ENCODE measurements at places on chromosomes 3 and 15.

DNA sequence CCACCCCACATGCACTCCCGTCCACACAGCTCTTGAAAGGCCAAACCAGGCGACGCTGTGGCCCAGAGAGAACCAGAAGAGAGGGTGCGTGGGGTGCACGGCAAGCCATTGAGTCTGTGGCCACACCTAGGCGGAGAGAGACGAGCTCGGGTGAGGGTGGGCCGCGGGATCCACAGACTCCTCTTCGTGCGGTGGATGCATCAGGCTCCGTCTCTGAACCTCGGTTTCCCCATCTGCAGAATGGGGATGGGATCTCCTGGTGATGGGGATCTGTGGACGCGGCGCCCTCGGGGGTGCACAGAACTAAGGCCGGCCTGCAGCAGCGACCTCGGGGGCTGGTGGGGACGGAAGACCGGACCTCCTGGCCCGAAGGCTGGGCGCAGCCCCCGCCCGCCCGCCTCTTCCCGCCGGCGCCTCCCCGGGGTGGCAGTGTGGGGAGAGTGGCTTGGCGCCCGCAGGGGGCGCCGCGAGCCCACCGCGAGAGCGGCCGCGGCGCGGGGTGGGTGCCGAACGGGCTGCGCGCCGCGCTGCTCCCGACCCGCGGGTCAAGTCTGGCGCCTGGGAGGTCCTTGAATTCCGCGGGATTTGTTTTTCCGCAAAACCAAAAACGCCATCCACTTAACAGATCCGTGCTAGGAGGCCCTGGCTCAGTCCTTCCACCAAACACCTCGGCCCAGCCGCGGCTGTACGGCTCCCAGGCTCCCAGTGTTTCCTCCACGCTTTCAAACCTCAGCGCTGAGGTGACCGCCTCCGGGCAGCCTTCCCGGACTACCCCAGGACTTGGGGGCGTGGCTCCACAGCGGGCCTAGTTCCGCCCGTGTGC is 13.2 kb upstream of the ADPGK start:
- no peak for DNase-seq

- no peak for DNase-seq
These were observed 103.8 kb upstream of the IL12A start for GRCh38 chr3:159884661-159885402.

DNA sequence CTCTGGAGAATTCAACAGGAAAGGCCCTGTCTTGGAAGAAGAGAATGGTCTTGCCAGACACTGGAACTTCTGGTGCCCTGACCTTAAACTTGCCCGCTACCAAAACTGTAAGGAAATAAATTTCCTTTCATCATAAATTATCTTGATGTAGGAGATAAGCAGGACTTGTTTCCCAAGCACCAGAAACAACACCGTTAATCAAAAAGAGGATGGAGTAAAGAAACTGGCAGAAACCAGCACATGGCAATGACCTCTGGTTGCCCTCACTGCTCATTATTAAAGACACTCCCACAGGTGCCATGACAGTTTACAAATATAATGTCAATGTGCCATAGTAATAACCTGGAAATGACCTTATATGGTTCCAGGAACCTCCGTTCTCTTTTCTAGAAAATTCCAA is 426.1 kb downstream of the EDEM1 start:
- DNase-seq: no peak

DNA sequence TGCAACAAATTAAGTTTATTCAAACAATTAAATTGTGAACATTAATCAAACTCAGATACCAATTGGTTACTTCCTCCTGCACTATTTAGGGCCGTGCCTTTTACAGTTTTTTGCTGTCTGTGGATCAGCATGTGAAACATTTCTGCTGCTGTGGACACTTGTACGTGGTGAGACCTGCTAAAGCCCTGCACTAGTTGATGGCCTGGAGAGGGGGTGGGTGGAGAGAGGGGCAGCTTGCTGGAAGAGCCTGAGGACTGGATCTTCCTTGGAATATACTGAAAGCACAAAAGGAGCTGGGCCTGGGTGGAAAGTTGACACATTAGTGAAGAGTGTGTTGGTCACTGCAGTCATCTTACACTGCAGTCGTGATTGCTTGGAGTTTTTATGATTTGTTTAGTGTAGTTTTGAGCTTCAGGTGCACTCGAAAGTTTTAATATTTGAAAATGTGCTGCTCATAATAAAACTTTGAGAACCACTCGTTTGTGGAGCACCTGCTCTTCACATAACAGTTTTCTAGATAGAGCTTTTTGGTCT is 11.4 kb downstream of the PLCL2 start:
- no peak for DNase-seq

DNA sequence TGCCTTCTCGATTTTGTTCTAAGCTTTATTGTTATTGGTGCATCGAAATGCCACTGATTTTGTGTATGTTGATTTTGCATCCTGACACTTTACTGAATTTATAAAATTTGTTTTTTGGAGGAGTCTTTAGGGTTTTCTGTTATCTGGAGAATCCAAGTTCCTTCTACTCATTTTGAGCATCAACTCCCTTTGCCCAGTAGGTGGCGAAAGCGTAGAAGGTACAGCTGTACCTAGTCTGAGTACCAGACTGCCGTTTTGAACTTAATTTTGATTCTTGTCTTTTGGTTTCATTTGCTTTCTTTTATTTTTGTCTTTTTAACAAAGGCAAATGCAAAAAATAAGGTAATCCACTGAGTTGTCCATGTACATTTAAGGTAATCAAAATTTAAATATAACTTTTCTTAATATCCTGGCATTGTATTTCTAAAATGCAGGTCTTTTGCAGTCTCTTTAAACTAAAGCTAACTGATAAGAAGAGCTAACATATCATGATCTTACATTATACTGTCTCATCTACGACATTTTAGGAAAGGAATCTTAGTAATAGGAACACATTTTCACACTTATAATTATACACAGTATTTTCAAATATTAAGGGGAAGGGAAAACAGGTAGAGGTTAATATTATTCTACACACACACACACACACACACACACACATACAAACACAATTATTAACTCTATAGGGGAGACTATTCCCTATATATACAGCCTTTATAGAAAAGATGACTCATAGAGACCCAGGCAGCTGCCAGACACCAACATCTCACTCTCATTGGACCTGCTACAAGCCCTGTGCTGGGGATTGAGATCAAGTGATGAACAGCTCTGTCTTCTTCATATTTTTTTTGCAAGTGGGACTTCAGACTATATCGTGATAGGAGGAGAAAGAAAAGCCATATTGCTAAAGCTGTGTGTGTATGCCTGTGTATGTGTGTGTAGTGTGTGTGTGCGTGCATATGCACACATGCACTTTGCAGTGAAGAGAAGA is 71.8 kb downstream of the SYNPR start:
- DNase-seq: no peak

GRCh38 chr3:125142420-125142778 is 70.1 kb downstream of the SLC12A8 start:
- no peak for DNase-seq

GRCh38 chr3:106261915-106262683 is 393.3 kb upstream of the CBLB start:
- no peak for DNase-seq

- no peak for DNase-seq
These were observed 89.1 kb upstream of the PHLDB2 start for GRCh38 chr3:111769992-111770352.

- DNase-seq: no peak
These were observed 379.7 kb upstream of the CNTN6 start for GRCh38 chr3:713006-713621.

- no peak for DNase-seq
These were observed 32.1 kb upstream of the EBLN2 start for GRCh38 chr3:73029321-73029796.

GRCh38 chr3:101803939-101804338 is 24.9 kb downstream of the NXPE3 start:
- DNase-seq: no peak

- DNase-seq: no peak
These were observed 44.7 kb upstream of the SELENOK start for GRCh38 chr3:53936347-53936746.

GRCh38 chr3:112963683-112964082 is 11.2 kb downstream of the CD200R1 start:
- DNase-seq: no peak

GRCh38 chr15:42087926-42088800 is 6.2 kb downstream of the PLA2G4D start:
- DNase-seq: no peak

DNA sequence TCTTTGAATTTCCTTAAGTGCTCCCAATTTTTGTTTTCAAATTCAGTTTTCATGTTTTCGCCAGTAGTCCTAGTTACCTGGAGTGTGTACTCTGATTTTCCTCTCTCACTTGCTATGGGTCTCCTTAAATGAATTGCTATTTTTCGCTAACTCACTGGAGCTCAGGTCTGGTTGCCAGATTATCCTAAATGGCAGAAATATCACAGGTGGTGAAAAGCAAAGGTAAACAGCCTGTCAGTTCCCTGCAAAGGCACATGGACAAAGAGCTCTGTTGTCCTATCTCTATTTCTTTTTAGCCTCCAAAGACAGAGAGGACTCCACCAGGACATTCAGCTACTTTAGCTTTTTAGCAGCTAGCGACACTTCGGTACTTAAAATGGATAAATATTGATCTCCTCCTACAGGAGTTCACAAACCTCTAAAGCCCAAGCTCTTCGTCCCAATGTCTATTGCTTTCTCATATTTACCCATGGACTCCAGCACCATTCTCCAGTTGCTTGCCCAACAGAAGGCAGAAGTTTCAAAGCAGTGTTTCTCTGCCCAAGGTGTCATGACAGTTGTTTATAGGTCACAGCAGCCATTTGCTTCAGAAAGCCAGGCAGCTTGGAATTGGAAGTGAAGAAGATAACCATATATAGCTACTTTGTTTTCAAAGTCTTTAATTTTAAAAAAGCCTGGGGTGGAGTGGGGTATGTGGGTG is 12.3 kb downstream of the ZBTB20 start:
- no peak for DNase-seq

- no peak for DNase-seq
These were observed 46.0 kb downstream of the GALK2 start for GRCh38 chr15:49215768-49216739.

GRCh38 chr15:66369773-66370651 is 13.5 kb upstream of the TIPIN start:
- DNase-seq: no peak

DNA sequence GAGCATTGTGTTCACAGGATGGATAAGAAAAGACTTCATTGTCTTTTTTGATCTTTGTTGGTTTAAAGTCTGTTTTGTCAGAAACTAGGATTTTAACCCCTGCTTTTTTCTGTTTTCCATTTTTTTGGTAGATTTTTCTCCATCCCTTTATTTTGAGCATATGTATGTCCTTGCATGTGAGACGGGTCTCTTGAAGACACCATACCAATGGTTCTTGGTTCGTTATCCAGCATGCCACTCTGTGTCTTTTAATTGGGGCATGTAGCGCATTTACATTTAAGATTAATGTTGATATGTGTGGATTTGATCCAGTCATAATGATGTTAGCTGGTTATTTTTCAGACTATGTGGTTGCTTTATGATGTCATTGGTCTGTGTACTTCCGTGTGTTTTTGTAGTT is 687.0 kb downstream of the NAALADL2 start:
- DNase-seq: no peak

- DNase-seq: no peak
These were observed 321.2 kb downstream of the ZNF621 start for GRCh38 chr3:40845916-40846315.

DNA sequence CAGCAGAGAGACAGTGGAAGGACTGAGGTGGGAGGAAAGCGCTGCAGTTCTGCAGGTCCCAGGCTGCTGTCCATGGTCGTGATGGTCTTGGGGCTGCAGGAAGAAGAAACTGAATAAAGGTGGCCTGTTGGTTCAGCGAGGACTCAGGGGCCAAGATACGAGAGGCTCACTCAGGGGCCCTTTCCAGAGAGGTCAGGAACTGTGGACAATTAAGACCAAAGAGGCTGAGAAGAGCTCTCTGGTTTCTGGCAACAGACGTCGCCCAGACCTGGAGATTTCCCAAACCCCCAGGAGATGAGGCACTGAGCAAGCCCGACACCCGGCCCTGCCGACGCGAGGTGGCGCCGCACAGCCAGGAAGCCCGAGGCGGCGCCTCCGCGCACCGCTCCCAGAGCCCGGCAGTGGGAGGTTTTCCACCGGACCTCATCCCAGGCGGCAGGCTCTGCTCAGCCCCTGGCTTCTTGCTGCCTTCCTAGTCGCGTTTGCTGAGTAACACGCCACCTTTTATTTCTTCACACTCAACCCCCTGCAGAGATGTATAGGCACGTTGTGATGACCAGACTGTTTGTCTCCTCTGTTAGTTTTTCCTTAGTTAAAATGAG is 56.4 kb upstream of the ARRDC4 start:
- no peak for DNase-seq

DNA sequence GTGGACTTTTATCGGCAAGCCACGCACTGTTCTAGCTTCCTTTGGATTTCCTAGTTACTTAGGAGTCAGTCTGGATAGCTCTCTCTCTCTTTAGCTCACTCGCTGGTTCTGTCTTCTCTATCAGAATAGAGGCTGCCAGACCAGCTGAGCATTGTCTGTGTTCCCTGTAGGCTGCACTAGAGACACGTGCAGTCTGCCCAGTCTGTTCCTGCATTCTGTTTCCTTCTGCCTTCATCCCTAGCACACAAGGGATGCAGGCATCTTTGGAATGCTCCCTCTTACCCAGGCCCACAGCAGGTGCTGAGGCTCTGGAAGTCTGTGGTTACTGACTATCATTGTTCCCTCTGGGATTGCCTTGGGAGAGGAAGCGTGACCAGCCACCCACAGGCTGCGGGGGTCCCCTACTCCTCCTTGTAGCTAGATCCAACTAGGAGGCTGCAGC is 322.8 kb downstream of the ZNF621 start:
- DNase-seq: no peak

GRCh38 chr3:87052499-87053260 is 61.7 kb upstream of the VGLL3 start:
- no peak for DNase-seq

DNA sequence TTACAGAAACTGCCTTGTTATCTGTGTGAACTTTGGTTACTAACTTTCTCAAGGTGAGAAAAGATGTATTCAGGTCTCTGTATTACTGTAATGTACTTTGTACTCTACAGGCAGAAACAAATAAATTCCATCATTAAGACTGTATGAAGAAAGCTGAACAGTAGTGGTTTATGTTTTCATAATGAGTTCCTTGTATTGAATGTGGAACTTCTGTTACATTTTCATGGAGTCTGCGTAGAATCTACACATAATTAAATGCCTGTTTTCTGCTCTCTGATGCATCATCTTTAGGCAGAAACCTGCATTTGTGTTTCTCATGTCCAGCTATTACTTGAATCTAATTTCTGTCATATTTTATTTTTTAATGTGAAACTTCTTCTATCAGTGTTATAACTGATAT is 302.8 kb downstream of the NLGN1 start:
- no peak for DNase-seq

GRCh38 chr3:66427951-66428474 is 72.8 kb downstream of the LRIG1 start:
- DNase-seq: no peak

DNA sequence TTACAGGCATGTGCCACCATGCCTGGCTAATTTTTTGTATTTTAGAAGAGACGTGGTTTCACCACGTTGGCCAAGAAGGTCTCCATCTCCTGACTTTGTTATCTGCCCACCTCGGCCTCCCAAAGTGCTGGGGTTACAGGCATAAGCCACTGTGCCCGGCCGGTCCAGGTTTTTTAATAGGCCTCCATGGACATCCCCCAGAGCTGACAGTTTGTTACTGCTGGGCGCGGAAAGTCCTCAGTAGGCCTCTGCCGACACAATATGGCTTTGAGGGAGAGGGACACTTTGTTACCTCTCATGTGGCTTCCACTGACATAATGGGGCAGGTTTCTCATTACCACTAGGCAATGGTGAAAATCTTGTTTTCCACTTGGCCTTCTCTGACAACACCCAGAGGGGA is 152.0 kb downstream of the WNT7A start:
- no peak for DNase-seq

GRCh38 chr3:167032267-167032876 is 347.7 kb downstream of the ZBBX start:
- DNase-seq: no peak

- DNase-seq: no peak
These were observed 7.7 kb downstream of the SNX4 start for GRCh38 chr3:125512135-125512920.

Data from stimulated activated CD8-positive, alpha-beta memory T cell treated with anti-CD3 and anti-CD28 coated beads, Interleukin-4, amount 100 ng/mL, for 4 hours (primary cell).